Fibroblast of gingiva (primary cell): ENCODE measurements at places on chromosomes 3 and 15.

DNA sequence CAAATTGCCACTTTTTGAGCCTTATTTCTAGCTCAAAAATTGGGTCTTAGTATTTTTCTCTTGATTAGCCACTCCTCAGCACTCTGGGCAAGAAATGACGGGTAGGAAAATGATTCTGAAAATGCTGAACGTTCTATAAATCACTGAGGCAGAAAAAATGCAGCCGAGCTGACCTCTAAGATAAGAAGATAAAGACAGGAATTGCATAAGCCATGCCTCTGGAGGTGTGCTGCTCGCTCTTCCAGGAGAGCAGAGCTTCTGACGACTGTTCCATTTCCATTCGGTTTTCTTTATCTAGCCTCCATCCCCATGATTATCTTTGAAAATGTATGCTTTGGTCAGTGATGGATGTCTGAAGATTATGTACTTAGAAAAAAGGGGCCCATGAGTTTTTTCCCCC, 558.8 kb upstream of the ADAMTS9 start:
- DNase-seq = no peak

DNA sequence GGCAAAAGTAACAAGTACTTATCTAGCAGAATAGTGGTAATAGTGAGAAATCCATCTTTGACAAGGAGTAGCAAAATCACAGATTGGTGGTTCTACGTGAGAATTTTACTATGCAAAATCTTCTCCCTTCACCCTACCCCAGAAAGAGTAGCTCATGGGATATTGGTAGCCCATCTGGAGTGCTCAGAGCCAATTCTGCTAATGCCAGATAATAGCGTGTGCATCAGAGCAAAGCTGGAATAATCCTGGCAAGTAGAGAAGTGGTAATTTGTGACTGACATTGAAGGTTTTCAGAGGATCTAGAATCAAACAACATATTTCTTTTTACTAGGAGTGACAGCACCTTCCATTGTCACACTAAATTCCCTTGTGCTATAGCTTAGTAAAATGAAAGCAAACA, 192.9 kb downstream of the ZBBX start:
- DNase-seq = no peak

DNA sequence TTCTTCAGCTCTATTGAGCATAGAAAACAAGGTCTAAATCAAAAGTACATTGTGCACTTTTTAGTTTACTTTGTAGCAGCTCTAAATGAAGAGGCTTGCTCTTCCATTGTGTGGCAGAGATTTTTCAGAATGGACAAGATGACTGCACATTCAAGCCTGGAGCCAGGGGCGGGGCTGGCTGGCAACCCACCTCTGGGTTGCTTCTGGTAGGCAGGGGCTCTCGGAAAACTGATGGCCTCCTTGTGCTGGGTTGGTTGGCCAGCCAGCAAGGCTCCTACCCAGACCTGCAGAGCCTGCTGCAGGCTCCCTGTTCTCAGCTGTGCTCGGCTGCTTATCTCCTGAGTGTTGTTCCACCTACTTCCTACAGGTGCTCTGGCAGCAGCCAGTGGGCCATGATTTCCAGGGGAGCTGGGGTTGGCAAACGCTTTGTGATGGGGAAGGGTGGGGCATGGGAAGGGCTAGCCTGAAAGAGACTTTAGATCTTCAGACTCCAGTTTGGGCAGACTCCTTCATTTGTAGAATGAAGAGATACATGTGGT, 8.8 kb downstream of the BSN start:
- DNase-seq = no peak

- no peak for DNase-seq
Observed at GRCh38 chr3:122986693-122987179, 40.8 kb downstream of the SEMA5B start.

DNA sequence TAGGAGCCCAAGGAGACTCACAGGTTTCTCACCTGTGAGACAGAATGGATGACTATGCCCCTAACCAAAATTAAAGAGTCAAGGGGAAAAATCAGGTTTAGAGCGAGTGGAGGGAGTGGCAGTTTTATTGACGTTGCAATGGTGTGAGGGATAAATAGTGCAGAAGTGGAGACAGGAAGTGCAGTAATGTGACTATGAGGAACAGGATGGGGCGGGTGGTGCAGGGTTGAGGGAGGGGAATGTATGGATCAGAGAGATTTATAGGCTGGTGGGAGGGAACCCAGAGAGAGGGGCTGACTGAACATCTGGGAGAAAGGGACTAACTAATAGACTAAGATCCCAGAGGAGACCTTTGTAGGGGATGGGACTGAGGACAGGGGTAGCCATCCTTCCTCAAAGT, 26.5 kb downstream of the EIF2AK4 start:
- no peak for DNase-seq

- DNase-seq = no peak
Observed at GRCh38 chr3:41436983-41437382, 237.7 kb downstream of the CTNNB1 start.

DNA sequence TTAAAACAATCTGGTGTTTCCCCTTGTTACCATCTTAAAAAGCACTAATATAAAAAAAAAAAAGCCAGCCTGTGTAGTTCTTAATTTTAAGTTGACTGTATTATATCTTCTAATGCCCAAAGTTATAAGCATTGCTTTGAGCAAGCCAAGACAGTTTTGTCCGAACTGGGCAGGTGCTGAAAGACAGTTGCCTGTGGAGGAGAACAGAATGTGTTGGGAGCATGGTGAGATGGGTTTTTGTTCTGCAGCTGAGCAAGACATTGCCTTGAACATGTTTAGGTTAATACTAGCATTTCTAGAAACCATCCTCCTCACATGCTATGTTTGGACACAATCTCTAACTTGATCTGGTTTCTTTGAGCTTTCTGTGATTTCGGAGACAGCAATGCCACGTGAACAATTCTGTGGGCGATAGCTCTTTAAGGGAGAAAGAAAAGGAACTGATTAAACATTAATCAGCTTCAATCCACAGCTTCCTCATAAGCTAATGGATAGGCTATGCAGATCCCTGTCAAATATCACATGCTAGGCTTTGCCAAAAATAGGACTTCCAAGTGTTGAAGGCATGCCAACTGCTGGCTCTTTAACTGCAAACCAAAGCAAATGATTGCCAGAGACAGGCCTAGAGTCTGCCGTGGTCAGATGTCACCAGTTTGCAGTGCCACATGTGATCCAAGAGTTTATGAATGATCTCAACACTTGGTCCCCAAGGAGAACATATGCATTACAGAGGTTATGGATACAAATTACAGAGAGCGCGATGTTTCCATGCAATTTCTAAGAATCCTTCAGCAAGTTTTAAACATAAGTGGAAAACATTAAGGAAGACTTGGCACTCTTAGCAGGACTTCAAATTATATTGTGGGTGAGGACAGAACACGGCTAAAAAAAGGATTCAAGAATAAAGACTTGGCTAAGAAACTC, 428.1 kb downstream of the ROBO2 start:
- peak; percentile 86 for DNase-seq

- peak; percentile 80 for DNase-seq
Observed at GRCh38 chr3:129936757-129937156, 37.8 kb upstream of the TRH start.

DNA sequence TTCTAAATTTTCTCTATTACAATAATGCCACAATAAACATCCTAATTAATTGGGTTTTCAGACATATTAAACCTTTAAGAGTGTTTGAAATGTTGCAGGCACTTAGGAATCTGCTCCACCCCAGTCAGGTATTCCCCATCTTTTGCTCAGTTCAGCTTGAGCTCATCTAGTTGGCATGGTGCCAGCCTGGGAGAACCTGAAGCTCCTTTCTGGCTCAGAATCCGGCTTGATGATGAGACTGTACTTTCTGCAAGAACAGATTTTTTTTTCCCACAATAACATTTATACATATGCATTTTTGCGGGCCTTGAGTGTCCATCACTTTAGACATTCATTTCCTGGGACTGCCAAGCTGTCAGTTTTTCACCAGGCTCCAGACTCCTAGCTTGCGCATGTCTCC, 7.7 kb upstream of the OXSR1 start:
- DNase-seq = no peak

GRCh38 chr15:82810890-82811426, 1.5 kb downstream of the WHAMM start:
- DNase-seq = no peak

DNA sequence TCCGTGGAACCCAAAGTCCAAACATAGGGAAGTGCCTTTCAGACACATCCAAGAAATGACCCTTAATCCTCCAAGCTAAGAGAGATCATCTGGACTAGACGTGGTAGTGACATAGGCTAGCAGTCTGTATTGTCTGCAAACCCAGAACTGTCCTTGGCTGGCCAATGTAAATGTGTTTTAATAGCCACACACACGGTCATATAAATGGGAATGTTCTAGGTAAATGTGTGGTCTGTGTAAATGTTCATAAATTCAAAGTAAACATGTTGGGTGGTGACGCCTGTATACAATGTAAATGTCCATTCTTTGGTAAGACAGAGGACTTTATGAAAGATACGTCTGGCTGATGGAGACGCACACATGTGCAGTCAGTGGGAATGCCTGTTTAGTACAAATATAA, 16.3 kb upstream of the LINGO1 start:
- DNase-seq = no peak
